Activated effector memory CD4-positive, alpha-beta T cell treated with Interleukin-2 at 50 U/mL for 16 hours (primary cell): ENCODE measurements at places on chromosomes 12 and 14.

DNA sequence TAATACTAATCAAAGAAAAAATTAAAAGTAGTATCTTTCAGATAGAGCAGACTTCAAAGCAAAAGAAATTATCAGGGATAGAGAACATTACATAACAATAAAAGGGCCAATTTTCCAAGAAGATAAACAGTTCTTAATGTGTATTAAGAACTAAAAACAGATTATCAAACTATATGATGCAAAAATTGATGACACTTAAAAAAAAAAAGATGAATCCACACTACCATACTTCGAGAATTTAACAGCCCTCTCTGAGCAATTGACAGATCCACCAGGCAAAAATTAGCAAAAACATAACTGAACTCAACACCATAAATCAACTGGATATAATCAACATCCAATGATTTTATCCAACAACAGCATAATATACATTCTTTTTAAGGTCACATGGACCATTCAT, 686.5 kb downstream of the LRFN5 start:
- DNase-seq = no peak

- no peak for DNase-seq
These were observed 35.5 kb downstream of the JAG2 start for GRCh38 chr14:105132921-105133654.

DNA sequence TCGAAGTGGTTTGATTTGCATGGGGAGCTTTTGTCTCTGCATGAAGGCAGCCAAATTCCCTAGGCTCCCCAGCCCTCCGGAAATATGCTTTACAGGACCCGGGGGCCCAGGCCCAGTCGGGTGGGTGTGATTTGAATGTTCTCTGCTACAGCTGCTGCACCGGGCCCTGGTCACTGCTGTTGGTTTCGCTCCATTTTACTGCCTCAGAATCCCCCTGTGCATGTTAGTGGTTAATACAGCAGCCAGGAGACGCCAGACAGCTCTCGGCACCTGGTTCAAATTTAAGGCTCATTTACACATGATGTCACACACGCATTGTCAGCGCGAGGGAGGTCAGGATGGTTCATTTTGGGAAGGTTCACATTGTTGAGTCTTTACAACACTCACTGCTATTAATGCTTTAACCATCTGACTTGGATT, 99.6 kb downstream of the SLC38A6 start:
- no peak for DNase-seq

DNA sequence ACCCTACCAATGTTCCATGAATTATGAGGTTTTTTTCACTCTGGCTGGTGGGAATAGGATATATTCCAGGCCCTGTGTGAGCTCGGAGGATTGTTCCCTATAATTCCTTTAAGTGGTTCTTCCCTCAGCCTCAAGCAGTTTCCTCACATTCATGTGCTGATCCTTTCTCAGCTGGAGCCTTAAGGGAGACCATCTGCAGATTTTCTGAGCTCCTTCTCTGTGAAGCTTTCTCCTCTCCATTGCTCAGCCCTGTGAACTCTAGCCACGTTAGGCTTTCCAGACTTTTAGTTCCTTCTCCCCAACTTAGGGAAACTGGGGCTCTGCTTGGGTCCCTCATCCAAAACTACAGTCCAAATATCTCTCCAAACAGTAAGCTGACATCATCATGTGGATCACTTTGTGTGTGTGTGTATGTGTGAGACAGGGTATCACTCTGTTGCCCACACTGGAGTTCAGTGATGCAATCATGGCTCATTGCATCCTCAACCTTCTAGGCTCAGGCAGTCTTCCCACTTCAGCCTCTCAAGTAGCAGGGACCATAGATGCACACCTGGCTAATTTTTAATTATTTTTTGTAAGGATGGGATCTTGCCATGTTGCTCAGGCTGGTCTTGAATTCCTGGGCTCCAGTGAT, 219.5 kb upstream of the OTX2 start:
- no peak for DNase-seq

DNA sequence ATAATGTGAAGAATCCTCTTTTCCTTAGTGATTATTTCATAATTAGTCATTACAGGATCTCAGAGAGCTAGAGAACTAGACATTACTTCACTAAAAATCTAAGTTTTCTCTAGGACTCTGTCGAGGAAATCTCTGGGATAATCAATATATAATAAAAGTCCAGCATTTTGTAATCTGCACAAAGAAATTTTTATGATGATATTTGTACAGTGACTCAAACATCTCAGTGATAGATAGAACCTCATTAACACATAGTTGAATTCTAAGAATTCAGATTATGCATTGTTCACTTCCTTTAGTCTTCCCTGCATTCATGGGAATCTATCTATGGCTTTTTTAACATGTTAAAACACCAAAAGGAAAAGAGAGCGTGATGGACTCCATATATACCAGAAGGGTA, 11.0 kb downstream of the ITPR2 start:
- no peak for DNase-seq

GRCh38 chr12:77120156-77121085, 55.1 kb upstream of the E2F7 start:
- DNase-seq = no peak

DNA sequence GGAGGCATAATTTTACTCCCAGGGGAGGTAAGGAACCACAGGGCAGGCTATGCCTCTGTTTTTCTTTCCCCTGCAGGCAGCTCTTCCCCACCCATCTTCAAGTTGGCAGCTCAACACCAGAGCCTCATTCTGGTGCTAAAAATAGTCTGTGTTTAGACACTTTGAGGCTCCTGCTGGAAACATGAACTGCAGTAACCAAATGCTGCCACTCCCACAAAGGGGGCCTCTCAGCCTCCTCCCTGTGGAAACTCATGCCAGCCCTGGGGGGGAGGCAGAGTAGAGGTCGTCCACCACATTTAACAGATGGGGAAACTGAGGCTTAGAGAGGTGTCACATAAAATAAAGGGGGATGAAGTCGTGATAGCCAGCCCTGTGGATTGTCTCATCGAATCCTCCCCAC, 61.4 kb downstream of the WSCD2 start:
- no peak for DNase-seq

DNA sequence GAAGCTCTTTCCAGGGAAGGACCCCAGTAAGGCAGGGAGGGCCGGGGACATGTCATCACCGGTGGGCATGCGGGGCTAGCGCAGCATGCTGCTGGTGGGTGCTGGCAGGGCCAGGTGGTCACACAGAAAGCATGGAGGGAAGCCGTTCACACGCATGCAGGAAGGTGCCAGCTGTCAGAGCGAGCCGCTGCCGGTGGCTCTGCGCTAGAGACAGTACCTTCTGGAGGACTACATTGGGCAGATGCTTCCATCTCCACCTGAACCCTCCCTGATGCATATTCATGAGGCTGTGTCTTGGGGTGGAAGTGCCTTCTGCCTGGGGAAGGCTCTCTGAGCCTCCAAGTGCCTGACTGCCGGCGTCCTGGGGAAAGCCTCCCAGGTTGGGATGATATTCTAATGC, 203.8 kb downstream of the CALM1 start:
- DNase-seq = no peak

- no peak for DNase-seq
These were observed 174.1 kb upstream of the PRMT8 start for GRCh38 chr12:3316776-3317480.

DNA sequence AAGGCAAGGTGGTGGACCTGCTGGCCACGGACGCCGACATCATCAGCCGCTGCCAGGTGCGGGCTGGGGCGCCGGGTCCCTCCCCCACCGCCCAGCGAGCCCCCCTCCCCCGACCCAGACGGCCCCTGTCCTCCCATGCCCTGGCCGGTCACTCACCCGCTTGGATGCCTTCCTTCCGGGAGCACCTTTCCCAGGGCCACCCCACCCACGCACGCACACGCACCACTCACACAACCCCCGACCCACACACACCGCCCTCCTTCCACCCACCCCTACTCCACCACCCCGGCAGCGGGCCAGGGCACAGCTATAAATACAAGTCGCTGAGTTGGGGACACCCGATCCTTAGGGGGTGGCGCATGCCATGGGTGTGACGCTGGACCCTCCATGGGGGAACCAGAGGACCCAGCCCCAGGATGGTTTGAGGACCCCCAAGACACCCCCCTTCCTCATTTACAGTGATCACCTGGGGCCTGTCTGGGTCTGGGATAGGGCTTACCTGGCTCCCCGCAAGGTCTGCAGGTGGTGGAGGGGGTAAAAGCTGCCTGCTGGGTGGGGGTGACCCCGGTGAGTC, 465 bp downstream of the ADSS1 start:
- no peak for DNase-seq

GRCh38 chr14:99333841-99334635, 62.0 kb upstream of the BCL11B start:
- no peak for DNase-seq

- no peak for DNase-seq
These were observed 3.6 kb downstream of the FGD4 start for GRCh38 chr12:32402946-32403345.

DNA sequence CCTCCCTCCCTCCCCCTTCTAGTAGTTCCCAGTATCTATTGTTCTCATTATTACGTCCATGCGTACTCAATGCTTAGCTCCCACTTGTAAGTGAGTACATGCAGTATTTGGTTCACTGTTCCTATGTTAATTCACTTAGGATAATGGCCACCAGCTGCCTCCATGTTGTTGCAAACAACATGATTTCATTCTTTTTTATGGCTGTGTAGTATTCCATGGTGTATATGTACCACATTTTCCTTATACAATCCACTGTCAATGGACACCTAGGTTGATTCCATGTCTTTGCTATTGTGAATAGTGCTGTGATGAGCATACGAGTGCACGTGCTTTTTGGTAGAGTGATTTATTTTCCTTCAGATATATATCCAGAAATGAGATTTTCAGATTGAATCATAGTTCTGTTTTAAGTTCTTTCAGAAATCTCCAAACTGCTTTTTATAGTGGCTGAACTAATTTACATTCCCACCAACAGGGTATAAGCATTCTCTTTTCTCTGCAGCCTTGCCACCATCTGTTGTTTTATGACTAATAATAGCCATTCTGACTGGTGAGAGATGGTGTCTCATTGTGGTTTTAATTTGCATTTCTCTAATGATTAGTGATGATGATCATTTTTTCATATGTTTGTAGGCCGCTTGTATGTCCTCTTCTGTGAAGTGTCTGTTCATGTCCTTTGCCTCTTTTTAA, 17.9 kb upstream of the CLEC7A start:
- no peak for DNase-seq

DNA sequence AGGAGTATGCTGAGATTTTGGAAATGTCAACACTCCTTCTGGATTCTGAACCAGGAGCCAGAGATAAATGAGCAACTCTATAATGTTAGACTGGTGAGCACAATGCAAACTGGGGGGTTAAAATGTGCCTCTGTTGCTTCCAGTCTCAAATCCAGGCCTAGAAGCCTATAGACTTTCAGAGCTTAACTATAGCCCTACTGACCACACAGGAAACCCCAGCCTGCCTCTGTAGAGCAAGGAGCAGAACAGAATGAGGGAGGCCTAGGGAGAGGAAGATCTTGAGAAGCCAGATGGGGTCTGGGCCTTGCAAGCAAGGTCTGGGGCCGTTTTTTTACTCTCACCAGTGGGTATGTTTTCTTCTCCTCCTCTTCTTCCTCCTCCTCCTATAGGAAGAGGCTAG, 225.4 kb upstream of the KITLG start:
- no peak for DNase-seq

GRCh38 chr12:112833267-112833666, 41.7 kb downstream of the RPH3A start:
- no peak for DNase-seq

GRCh38 chr14:65892315-65892714, 479.8 kb downstream of the FUT8 start:
- DNase-seq = no peak

GRCh38 chr14:80455031-80455430, 243.7 kb upstream of the DIO2 start:
- no peak for DNase-seq

DNA sequence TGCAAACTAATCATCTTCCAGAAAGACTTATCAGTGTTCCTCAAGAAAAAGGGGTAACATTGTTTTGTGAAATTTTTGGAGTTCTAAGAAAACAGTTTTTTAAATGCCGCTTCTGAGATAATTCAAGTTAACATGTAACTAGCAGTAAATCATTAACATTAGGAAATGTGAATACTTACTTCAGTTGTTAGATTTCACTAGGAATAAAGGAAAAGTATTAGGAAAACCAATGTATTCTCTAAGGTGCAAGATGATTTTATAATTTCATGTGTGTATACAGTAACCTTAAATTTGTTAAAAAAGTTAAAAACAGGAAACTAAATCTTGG, 36.8 kb downstream of the PAPOLA start:
- no peak for DNase-seq

DNA sequence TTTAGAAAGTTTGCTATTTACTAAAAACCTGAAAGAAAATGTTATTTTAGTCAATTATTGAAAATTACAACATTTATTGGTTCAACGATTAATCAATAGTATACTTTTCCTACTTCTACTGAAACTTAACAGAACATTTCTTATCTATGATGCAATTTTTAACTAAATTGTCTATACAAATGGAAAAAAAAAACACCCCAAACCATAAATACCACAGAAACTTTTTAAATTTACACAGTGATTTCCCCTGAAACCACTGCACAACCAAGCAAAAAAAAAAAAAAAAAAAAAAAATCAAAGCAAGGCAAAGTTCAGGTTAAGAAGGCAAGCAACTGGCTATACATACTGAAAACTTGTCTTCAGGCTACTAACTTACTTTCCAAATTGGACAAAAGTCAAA, 71.9 kb upstream of the POC1B start:
- no peak for DNase-seq

DNA sequence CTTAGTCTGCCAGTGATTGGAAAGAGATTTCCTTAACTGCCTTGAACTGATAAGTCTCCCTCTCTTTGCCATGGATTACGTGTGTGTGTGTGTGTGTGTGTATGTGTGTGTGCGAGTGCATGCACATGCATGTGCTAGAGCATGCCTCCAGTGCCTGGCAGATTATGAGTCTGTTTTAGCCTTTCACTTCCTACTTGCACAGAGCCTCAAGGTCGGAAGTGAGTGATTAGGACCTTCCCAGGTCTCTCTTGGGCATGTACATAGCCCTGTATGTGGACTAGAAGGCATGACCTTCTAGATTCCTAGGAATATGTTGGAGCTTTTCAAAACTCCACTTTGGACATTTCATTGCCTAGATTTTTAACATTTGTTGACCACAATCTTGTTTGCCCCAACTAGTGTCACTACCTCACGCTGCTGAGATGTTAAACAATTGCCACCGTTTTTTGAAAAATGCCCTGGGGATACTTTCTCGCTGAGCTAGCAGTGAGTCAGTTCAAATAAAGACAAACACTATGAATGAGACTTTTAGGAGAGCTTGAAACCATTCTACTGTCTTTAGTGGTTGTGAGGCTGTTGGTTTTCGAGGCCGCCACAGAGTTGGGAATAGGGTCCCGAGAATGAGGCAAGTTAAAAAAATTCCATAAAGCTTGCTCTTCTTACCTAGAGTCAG, 28.2 kb downstream of the KIAA0586 start:
- no peak for DNase-seq

DNA sequence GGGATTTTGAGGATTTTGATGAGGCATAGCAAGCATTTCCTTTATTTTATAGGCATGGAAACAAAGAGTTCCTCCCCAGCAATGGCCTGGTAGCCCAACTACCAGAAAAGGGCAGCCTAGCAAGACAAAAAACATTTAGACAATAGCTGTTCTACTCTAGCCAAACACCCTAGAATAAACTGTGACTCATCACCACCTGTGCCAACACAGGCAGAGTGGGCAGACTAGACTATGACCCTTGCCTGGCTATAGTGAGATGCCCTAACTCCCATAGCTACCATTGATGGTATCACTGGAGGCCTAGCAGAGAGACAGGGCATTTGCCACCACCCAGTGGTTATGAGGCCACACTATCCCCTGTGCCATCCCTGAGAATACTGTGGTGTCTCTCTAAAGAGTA, 15.5 kb upstream of the CCER1 start:
- DNase-seq = no peak

GRCh38 chr14:61110316-61111082, 129.5 kb downstream of the SLC38A6 start:
- DNase-seq = no peak
